ENCODE measurements at places on chromosomes 6 and 20.

GRCh38 chr6:33863084-33863483 lies 59.3 kb upstream of the MLN start:
- no peak for DNase-seq

- DNase-seq: no peak
These were observed 19.7 kb downstream of the ZBP1 start for GRCh38 chr20:57600320-57601210.

GRCh38 chr6:166435574-166435973 lies 52.8 kb upstream of the MPC1 start:
- DNase-seq: no peak

GRCh38 chr6:22880686-22881433 lies 311.5 kb downstream of the HDGFL1 start:
- peak; percentile 92 for DNase-seq

- no peak for DNase-seq
These were observed 664.7 kb downstream of the RFPL4B start for GRCh38 chr6:113011801-113012200.

DNA sequence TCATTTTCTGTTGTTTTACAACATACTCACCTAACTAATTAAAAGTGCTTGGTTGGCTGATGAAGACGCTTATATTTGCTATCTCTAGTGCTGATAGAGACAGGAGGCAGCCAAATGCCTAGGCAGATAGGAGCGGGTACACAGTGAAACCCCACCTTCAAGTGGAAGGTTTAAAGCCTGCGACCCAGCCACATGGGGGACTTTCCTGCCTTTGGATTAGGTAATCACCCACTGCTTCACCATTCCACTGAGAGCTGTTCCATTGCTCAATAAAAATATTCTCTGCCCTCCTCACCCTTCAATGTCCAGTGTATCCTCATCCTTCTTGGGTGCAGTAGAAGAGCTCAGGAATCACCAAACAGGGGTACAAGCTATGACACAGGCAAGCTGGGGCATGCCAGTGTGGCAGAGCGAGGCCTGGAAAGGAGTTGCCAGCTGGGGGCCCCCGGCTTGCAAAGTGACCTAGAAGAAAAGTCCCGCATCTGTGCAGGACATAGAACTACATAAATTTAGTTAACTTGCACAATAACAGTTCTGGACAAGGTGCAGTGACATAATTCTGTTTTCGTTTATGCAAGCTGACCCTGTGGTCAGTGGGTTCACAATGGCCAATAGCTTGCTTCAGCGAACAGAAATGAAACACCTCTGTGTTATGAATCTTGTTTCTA lies 112.0 kb upstream of the MLIP start:
- DNase-seq: no peak

- no peak for DNase-seq
These were observed 121.2 kb upstream of the SASH1 start for GRCh38 chr6:148221196-148221979.

Measured in endothelial cell of umbilical vein (primary cell).